Left lung (tissue), 14 donors: ENCODE measurements at places on chromosomes 6 and 20. TPM values are rescaled to one million over a fixed set of nuclear protein-coding genes. Genes with fewer than 3 reads are reported as not detected.

DNA sequence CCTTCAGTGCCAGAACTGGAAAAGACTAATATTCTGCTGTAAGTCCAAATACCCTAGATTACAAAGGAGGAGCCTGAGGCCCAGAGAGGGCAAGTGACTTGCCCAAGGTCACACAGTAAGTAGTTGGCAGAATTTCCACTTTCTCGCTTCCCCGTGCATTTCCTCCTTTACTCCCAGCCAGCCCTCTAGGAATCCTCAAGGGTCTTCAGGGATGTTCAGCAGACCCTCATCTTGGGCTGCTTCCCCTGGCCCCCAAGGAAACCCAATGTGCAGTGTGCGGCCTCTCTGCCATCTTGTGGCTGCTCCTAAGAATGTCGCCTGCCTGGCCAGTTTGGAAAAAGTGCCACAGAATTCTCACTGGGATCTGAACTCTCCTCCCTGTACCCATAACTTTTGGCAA lies 217.7 kb upstream of the LRFN2 start:
- H3K4me1 ChIP-seq, result no peaks in the 10 kb centered on the region
- H3K4me3 ChIP-seq, result no peak overlapping the region
- no peak overlapping the region for H3K27ac ChIP-seq
- DNase-seq, result no peak

DNA sequence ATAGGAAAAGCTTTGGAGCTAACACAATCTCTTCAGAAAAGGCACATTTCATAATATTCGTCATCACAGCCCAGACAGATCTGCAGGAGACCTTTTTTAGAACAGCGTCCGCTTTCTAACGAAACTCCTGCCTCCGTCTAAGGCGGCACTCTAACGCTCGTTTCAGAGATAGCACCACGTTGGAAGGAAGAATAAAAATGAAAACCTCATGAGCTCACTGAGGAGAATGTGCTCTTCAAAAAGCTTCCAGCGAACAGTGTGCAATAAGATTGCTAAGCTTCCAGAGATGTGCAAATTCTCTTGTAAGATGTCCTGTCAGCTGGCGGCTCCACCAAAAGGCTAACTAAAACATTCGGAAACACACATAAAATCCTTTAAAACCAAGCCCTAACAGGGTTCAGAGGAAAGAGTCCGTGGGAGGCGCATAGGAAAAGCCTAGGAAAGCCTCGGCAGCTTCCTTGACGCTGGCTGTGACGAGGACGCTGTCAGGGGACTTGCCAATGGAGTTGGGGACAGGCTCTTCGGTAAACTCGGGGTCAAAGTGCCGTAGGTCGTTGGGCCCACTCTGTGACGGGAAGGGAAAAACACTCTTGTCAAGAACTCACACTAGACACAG lies 117.6 kb upstream of the SLC2A12 start:
- H3K27ac ChIP-seq, result peak overlapping the region; percentile 54
- peaks cover 64% of the 10 kb centered on the region for H3K36me3 ChIP-seq
- H3K27me3 ChIP-seq, result no peaks in the 10 kb centered on the region
- no peak for DNase-seq
- peaks cover 40% of the 10 kb centered on the region for H3K4me1 ChIP-seq

GRCh38 chr6:3546121-3546520 lies 89.3 kb upstream of the SLC22A23 start:
- H3K27me3 ChIP-seq, result no peaks in the 10 kb centered on the region
- no peak overlapping the region for H3K27ac ChIP-seq
- no peak for DNase-seq

DNA sequence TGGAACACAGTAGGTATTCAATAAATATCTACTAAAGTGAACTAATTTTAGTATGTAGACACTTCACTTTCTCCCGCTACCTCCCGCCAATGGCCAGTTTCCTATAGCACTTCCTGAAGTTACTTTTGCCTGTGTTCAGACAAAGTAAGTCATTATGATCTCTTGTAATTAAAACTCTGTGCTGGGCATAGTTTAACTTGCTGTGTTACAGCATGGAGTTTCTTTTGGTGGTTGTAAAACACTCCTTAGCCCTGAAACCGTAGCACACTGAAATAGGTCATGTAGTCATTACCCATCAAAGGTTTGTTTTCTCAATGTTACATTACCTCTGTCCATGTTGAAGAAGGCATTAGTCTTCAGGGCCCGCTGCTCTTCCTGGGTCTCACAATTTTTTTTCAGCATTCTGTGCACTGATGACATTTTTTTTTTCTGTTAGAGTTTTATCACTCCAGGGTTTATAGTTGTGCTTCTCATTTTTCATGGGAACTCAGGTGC lies 54.0 kb upstream of the CENPW start:
- no peaks in the 10 kb centered on the region for H3K4me1 ChIP-seq
- no peaks in the 10 kb centered on the region for H3K27me3 ChIP-seq
- DNase-seq, result no peak
- H3K27ac ChIP-seq, result no peak overlapping the region

DNA sequence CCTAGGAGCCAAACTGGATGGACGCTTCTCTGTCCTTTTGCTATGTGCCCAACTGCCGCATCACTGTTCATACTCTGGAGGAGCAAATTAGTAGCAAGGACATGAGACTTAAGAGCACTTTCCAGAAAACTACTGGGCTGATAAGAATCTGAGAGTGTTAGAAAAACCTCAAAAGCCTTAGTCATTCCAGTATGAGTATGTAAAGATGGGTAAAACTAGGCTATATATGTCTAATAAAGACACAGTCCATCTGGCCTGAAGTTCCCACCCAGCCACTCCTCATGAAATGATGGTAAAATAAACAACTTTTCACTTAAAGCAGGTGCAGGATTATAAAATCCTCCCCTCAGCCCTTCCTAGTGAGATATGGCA lies 30.6 kb downstream of the SHLD1 start:
- no peak for DNase-seq
- peaks cover 7% of the 10 kb centered on the region for H3K4me1 ChIP-seq
- H3K4me3 ChIP-seq, result no peak overlapping the region
- peaks cover 7% of the 10 kb centered on the region for H3K36me3 ChIP-seq

- H3K27me3 ChIP-seq, result no peaks in the 10 kb centered on the region
- peak; percentile 61 for DNase-seq
- no peaks in the 10 kb centered on the region for H3K4me1 ChIP-seq
- no peak overlapping the region for H3K27ac ChIP-seq
Observed at GRCh38 chr6:29567541-29567940, 8.0 kb upstream of the UBD start.

GRCh38 chr20:45465491-45466266 lies 3.9 kb upstream of the WFDC2 start:
- no peak overlapping the region for H3K27ac ChIP-seq
- H3K4me3 ChIP-seq, result no peak overlapping the region
- DNase-seq, result no peak
- no peaks in the 10 kb centered on the region for H3K4me1 ChIP-seq

DNA sequence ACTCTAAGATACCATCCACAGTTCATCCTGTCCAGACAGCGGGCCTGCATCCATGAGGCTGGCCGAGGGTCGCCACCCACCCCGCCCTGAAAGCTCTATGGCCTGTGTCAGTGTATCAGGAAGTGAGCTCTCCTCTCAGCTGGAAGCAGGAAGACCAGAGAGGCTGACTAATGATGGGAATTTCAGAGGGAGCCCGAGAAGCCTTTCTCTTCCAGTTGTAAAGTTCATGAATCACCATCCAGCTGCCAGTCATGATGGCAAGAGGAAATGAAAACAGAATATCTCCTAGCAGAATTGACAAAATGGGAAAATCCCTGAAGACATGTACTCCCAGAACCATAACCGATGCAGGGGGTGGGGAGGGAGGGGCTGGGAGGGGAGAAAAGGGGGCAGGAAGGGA lies 109.6 kb upstream of the RPS6KA2 start:
- H3K4me1 ChIP-seq, result no peaks in the 10 kb centered on the region
- no peaks in the 10 kb centered on the region for H3K27me3 ChIP-seq
- no peak overlapping the region for H3K27ac ChIP-seq
- DNase-seq, result no peak
- H3K36me3 ChIP-seq, result no peaks in the 10 kb centered on the region

GRCh38 chr6:24537771-24538385 lies 43.1 kb downstream of the ALDH5A1 start:
- H3K4me3 ChIP-seq, result no peak overlapping the region
- no peaks in the 10 kb centered on the region for H3K36me3 ChIP-seq
- no peak overlapping the region for H3K27ac ChIP-seq
- no peaks in the 10 kb centered on the region for H3K4me1 ChIP-seq

DNA sequence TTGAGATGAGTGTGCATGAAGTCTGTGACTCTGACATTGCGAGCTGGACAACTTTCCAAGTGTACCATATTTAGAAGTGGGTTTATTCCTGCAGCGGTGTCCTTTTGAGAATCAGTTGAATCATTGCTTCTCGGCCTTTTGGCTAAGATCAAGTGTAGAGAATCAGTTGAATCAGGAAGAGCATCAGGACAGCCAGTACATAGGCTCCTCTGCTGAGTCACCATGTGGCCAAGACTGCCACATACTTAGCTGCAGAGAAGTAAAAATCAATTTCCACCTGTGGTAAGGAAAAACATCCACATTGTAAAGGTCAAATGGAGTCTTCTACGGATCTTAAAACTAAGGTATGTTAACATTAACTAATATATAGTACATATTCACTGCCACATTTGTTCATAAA lies 428.4 kb upstream of the MARCKS start:
- no peaks in the 10 kb centered on the region for H3K4me1 ChIP-seq
- no peaks in the 10 kb centered on the region for H3K36me3 ChIP-seq
- DNase-seq, result no peak
- no peak overlapping the region for H3K27ac ChIP-seq

- H3K4me3 ChIP-seq, result no peak overlapping the region
- H3K27ac ChIP-seq, result no peak overlapping the region
- H3K27me3 ChIP-seq, result no peaks in the 10 kb centered on the region
- no peaks in the 10 kb centered on the region for H3K36me3 ChIP-seq
- no peak for DNase-seq
Observed at GRCh38 chr6:42125663-42126062, 16.8 kb downstream of the C6orf132 start.

Gene EMILIN3
- polyA plus RNA-seq, result 1.8 TPM

Gene CST5
- not detected for polyA plus RNA-seq

Gene TMEM170B
- 5.2 TPM for polyA plus RNA-seq

Gene SLC24A3
- 6.6 TPM for polyA plus RNA-seq

Gene EIF6
- polyA plus RNA-seq, result 111 TPM

Gene BACH2
- polyA plus RNA-seq, result 8.8 TPM
